ENCODE measurements at places on chromosomes 2 and 18.
A peak's percentile ranks its signal among the peaks of the same experiment; 100 is the strongest.

DNA sequence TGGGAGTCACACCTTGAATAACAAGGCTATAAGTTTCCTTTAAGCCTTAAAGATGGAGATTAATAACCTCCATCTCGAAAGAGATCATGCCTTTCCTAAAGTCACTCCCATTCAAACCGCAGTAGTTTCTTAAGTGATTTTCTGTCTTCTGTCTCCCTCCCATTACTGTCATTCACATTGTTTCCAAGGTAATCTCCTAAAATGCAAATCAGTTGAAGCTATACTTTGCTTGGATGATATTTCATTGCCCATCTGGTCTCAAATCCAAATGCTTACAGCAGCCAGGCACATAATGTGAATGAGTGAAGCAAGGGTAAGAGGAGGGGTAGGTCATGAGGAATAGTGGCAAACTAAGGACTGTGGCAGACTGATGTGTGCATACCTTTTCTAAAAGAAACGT lies 116.4 kb downstream of the CCDC141 start:
- DNase-seq: no peak

DNA sequence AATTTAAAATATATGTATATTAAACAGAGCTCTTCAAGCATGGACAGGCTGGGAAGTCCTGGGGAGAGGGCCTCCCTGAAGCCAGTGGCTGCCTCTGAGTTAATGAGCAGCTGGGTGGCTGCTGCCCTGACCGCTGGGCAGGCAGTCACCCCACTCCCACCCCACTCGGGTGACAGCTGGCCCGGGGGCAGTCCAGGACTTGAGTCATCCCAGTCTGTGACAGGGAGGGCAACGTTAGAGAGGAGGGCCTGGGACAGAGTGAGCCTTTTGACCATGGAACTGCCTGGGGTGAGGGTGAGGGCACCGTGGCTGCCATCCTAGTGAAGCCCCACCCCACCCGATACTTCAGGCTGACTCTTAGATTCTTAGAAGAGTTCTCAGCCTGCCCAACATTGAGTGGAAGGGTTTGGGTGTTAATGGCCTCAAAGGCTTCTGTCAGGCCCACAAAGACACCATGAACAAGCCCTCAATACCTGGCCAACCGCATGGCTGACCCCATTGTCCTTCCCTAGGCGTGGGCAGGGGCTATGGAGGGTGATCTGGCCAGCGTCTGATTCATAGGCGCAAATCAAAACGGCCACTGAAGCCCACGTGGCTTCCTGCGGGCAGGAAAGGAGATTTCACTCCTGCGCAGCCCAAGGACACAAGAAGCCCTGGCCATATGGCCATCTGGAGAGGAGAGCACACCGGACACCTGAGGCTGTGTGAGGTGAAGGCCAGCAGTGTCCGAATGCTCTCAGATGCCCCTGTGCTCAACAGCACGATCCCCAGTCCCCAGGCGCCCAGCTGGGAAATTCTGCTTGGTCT lies 47.5 kb downstream of the MRPS5 start:
- DNase-seq: no peak

GRCh38 chr2:184936761-184937160 lies 338.4 kb downstream of the ZNF804A start:
- no peak for DNase-seq

- no peak for DNase-seq
Observed at GRCh38 chr2:21658907-21659477, 535.2 kb downstream of the TDRD15 start.

- DNase-seq: no peak
Observed at GRCh38 chr2:212891580-212891979, 259.8 kb downstream of the IKZF2 start.

- DNase-seq: no peak
Observed at GRCh38 chr2:25757906-25758305, 84.5 kb upstream of the DTNB start.

- DNase-seq: no peak
Observed at GRCh38 chr2:227939271-227940027, 68.0 kb downstream of the DAW1 start.

DNA sequence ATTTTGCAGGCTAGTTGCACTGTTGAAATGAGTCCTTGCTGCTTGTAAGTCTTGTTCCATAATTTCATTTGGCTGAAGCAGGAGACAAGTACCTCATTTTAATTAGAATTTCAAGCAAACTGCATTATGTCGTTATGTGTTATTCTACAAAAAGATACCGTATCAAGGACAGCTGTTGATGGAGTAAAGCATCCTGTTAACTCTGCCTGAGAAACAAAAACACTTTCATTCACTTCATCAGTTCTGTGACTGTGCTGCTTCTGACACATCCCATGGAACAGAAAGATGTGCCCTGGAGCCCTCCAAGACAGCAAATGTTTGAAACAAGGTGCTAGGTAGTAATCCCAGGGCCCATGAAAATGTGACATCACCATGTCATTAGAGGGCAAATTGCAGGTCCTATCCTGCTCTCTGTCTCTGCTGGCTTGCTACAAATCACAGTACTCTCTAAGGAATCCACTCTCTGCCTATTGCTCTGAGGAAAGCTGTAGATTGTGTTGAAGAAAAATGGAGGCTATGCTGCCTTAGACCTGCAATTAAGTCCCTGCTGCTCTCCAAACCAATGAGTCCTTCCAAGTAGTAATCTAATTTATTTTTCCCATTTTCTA lies 209.7 kb upstream of the PARD3B start:
- no peak for DNase-seq

GRCh38 chr2:165891345-165891744 lies 62.2 kb downstream of the TTC21B start:
- DNase-seq: no peak

- DNase-seq: no peak
Observed at GRCh38 chr2:237129625-237130263, 44.1 kb downstream of the COPS8 start.

GRCh38 chr2:166081131-166081632 lies 46.6 kb downstream of the SCN1A start:
- no peak for DNase-seq

- DNase-seq: peak; percentile 81
Observed at GRCh38 chr2:241734467-241735208, at the start of gene D2HGDH. TSS of gene D2HGDH (plus strand) at chr2:241734630. CDS start at chr2:241735225, 595 bp downstream.

DNA sequence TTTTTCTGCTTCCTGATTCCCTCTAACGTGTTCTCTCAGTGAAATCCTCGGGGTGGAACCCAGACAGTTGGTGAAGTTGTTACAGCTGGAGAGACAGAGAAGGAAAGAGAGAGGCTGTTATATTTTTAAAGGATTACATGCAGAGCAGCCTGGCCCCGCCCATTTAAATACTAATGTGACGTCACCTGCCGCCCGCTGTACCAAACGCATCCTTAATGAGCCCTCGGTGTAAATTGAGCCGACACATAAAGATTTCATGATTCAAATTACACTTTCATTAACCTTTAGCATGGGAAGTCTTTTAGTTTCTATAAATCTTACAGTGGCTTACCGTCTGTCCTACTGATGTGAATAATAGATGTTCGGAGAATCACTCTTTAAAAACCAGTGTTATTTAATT lies 164.0 kb upstream of the SIX3 start:
- DNase-seq: no peak

GRCh38 chr2:146532509-146533147 lies 1312.2 kb upstream of the ACVR2A start:
- DNase-seq: no peak

GRCh38 chr2:140401056-140401455 lies 1620.9 kb upstream of the NXPH2 start:
- no peak for DNase-seq
